Tibial nerve (tissue), 4 donors: ENCODE measurements at places on chromosomes 12 and 14. TPM values are rescaled to one million over a fixed set of nuclear protein-coding genes. Genes with fewer than 3 reads are reported as not detected.

DNA sequence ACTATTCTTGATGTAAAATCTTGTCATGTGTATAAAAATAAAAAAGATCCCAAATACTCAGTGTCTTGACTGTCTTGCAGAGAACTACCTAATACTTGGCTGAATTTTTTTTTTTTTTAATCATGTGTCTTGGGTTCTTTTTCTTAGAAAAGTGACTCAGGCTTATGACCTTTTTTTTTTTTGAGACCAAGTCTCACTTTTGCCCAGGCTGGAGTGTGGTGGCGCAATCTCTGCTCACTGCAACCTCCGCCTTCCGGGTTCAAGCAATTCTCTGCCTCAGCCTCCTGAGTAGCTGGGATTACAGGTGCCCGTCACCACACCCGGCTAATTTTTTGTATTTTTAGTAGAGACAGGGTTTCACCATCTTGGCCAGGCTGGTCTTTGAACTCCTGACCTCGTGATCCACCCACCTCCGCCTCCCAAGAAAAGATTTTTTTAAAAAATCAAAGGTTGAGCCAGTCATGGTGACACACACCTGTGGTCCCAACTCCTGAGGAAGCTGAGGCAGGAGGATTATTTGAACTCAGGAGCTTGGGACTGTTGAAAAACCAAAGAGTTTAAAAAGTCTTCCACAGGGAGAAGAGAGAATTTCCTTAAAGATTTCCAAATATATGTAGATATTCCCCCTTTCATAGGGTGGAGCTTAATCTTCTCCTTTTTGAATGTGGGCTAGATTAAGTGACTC, 17.7 kb upstream of the TDG start:
- H3K4me3 ChIP-seq, result no peak overlapping the region
- H3K27ac ChIP-seq, result no peak overlapping the region
- DNase-seq, result no peak
- H3K27me3 ChIP-seq, result no peaks in the 10 kb centered on the region

DNA sequence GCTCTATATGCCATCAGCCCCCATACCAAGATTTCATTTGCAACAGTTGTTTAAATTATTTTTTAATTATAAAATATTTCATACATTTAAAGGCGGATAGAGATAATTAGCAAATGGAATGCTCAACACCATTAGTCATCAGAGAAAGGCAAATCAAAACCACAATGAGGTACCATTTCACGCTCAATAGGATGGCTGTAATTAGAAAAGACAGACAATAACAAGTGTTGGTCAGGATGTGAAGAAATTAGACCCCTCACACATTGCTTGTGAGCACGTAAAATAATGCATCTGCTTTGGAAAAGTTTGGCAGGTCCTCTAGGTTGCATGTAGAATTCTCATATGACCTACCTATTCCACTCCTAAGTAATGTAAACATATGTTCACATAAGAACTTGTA, 35.3 kb upstream of the EPS8 start:
- H3K36me3 ChIP-seq, result no peaks in the 10 kb centered on the region
- DNase-seq, result no peak
- H3K27me3 ChIP-seq, result no peaks in the 10 kb centered on the region
- no peak overlapping the region for H3K27ac ChIP-seq
- no peaks in the 10 kb centered on the region for H3K4me1 ChIP-seq

The GPR162 gene
- 1.3 TPM for total RNA-seq

DNA sequence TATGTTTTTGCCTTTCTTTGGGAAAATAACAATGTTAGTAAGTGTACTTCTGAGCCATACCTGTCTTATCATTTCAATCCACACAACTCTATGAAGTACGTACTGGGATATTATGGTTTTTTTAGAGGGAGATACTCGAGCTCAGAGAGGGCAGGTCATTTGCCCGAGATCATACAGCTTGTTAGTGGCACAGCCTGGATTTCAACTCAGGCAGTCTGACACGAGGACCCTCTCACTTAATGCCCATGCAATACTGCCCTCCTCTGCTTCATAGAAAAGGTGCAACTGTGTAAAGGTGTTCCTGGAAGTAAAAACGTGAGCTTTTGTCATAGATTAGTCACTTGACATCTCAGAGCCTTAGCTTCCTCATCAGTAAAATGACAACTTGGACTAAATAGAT, 128.0 kb downstream of the NDUFA12 start:
- H3K4me1 ChIP-seq, result no peaks in the 10 kb centered on the region
- DNase-seq, result no peak
- H3K27ac ChIP-seq, result no peak overlapping the region
- no peak overlapping the region for H3K4me3 ChIP-seq

The TAS2R46 gene
- 1.6 TPM for total RNA-seq

DNA sequence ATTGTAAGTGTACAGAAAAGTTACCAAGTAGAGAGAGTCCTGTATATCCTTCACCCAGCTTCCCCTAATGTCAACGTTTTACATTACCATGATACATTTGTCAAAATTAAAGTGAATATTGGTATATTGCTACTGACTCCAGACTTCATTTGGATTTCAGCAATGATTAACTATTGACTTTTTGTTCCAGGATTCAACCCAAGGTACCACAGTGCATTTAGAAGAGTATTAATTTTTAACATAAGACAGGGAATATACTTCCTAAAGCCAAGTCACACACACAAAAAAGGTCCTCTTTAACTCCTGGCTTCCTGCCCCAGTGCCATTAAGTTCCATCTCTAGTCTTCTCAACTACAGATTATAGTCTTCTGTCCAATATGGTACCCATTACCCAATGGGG, 75.5 kb upstream of the RBM19 start:
- no peak overlapping the region for H3K27ac ChIP-seq
- no peaks in the 10 kb centered on the region for H3K36me3 ChIP-seq
- H3K27me3 ChIP-seq, result no peaks in the 10 kb centered on the region
- no peak for DNase-seq
- no peak overlapping the region for H3K4me3 ChIP-seq

GRCh38 chr14:75595226-75595625, 16.8 kb downstream of the FLVCR2 start:
- DNase-seq, result no peak
- no peaks in the 10 kb centered on the region for H3K4me1 ChIP-seq
- no peak overlapping the region for H3K4me3 ChIP-seq
- H3K27ac ChIP-seq, result no peak overlapping the region

The P2RX2 gene
- not detected for total RNA-seq

The CACNA1C gene
- total RNA-seq, result 12.9 TPM

GRCh38 chr14:20630340-20631022, 11.0 kb downstream of the OR6S1 start:
- no peaks in the 10 kb centered on the region for H3K36me3 ChIP-seq
- peak overlapping the region; percentile 47 for H3K27ac ChIP-seq
- peaks cover 22% of the 10 kb centered on the region for H3K4me1 ChIP-seq
- no peak for DNase-seq
- H3K27me3 ChIP-seq, result no peaks in the 10 kb centered on the region

The MCRS1 gene
- 67.2 TPM for total RNA-seq

DNA sequence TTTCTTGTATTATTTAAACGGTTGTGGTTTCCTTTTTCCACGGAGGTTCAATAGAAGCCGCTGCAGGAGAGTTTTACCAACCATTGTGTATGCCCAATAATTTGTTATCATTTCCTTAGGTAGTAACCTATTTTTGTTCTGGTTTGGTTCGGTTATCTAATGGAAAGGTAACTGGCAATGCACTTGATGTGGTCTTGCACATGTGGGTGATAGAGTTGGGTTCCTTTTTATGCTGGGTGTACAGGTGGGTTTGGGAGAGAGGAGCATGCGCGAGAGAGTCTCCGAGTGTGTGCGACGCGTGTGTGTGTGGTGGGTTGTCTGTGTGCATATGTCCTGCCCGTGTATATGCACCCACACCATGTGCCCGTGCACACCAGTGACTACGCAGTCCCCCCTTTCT, 102.7 kb upstream of the FKBP4 start:
- no peak overlapping the region for H3K27ac ChIP-seq
- DNase-seq, result no peak
- no peaks in the 10 kb centered on the region for H3K36me3 ChIP-seq
- H3K4me1 ChIP-seq, result no peaks in the 10 kb centered on the region
- no peak overlapping the region for H3K4me3 ChIP-seq

DNA sequence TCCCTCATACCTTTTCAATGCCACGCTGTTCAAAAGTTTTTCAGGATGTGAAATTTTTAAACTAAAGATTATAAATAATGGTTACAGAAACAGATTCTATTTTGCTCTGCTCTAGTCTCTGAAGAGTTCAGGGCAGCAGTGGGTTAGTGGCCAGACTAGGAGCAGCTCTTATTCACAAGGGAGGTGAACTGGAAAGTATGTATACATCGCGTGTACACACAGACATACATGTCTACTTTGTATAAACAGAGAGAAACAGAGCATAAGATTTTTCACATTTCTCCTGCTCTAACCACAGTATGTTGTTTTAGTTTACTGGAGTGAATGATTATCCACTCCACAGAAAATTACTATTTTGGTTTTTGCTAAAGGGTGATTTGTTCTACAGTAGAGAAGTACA, 74.4 kb upstream of the CRY1 start:
- no peak for DNase-seq
- peaks cover 5% of the 10 kb centered on the region for H3K27me3 ChIP-seq

DNA sequence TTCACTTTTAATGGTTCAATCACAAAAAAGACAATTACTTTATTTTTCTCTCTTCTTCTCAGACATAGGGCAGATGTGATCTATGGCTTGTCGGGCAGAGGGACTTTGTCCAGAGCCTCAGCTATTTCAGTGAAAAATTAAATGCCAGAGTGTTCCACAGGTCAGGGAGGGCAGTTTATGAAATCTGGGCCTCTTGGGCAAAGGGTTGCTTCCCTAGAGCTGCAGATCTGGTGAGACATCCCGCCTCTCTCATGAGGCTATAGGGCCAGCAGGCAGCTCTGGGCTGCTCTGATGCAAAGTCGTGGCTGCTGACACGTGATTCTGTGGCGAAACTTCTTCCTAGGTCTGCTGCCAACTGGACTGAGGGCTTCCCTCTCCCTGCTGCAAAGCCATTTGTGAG, 6.0 kb downstream of the CLMN start:
- H3K27ac ChIP-seq, result peak overlapping the region; percentile 98
- H3K27me3 ChIP-seq, result no peaks in the 10 kb centered on the region
- peaks cover 57% of the 10 kb centered on the region for H3K4me1 ChIP-seq

- H3K27ac ChIP-seq, result no peak overlapping the region
- H3K27me3 ChIP-seq, result no peaks in the 10 kb centered on the region
- no peak for DNase-seq
- no peaks in the 10 kb centered on the region for H3K4me1 ChIP-seq
Observed at GRCh38 chr14:62694075-62694474, 351.2 kb downstream of the KCNH5 start.

DNA sequence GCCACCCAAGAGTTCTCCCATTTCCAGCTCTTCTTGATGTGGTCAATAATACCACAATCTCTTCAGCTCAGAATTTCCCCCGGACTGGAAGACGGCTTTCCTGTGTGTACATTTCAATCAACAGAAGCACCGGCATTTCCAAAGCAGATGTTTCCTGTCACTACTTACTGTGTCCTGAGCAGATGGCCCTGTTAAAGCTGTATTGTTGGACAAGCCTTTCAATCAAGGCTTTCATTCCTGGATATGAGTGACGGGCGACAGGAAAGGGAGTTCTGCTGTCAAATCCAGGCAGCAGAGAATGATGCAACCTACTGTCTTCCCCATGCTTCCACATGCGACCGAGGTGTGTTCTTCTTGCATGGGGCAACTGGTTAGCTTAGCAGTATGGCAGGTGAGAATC, 76.4 kb upstream of the CCDC60 start:
- H3K27me3 ChIP-seq, result no peaks in the 10 kb centered on the region
- no peak for DNase-seq
- H3K27ac ChIP-seq, result no peak overlapping the region
- H3K4me3 ChIP-seq, result no peak overlapping the region
- H3K36me3 ChIP-seq, result no peaks in the 10 kb centered on the region

GRCh38 chr12:3137268-3137781, 60.1 kb downstream of the TSPAN9 start:
- H3K36me3 ChIP-seq, result no peaks in the 10 kb centered on the region
- peaks cover 22% of the 10 kb centered on the region for H3K4me1 ChIP-seq
- no peak for DNase-seq
- no peak overlapping the region for H3K27ac ChIP-seq
